ENCODE measurements at places on chromosomes 12 and 14.

DNA sequence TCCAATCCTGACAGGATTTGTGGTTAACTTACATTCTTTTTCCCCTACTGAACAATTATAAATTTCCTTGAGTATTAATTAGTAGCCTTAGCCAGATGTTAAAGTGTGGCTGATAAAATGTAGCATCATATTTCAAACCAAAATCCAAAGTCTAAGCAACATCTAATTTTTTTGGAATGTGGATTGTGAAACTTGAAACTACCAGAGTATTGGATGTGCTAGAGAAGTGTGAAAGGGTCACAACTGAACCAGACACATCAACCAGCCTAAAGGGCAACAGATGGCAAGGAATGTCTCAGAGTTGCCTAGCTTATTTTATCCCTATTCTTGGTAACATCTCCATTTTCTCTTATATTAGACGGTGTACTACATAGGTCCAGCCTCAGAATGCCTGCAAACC is 153.1 kb upstream of the DCN start:
- DNase-seq, result no peak

DNA sequence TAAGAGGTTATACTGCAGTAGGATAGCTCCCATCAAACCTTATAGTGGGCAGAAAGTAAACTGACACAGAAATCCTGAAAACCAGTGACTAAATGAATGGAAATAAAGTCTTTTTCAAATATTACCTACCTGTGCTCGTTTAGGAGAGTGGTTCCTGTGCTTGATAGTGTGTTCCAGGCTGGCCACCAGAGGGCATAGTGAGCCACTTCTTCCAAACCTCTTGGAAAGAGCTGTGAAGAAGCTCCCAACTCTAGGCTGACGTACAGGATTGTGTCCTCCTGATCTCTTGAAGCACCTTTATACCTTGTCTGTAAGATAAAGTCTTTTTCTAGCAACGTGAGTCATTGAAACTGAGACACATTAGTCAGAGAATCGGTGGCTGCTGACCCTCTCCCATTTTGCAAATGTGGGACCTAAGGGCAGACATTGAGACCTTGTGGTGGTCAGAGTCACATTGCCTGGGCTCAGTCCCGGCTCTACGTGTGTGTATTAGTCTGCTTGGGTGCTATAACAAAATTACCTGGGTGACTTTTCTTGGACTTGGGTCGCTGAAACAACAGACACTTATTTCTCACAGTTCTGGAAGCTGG is 17.6 kb downstream of the TDP1 start:
- DNase-seq, result peak; percentile 69

- DNase-seq, result no peak
Measured at GRCh38 chr14:22303589-22304195, 285.3 kb downstream of the DAD1 start.

- DNase-seq, result peak; percentile 24
Measured at GRCh38 chr12:90299121-90299520, 590.5 kb upstream of the ATP2B1 start.

GRCh38 chr12:177980-178828 is 35.8 kb downstream of the SLC6A12 start:
- no peak for DNase-seq

GRCh38 chr12:52713960-52714886 is 10.9 kb upstream of the KRT77 start:
- no peak for DNase-seq

GRCh38 chr12:31895449-31896150 is 63.6 kb upstream of the RESF1 start:
- no peak for DNase-seq

GRCh38 chr12:78324234-78324633 is 493.5 kb downstream of the NAV3 start:
- no peak for DNase-seq

- no peak for DNase-seq
Measured at GRCh38 chr14:100736269-100737180, 9.8 kb downstream of the DLK1 start.

GRCh38 chr12:19018302-19018970 is 111.1 kb upstream of the PLEKHA5 start:
- no peak for DNase-seq

GRCh38 chr12:29743801-29744200 is 39.9 kb downstream of the TMTC1 start:
- peak; percentile 89 for DNase-seq

GRCh38 chr12:44863867-44864266 is 12.2 kb downstream of the NELL2 start:
- no peak for DNase-seq

- no peak for DNase-seq
Measured at GRCh38 chr14:60652674-60653651, 3.7 kb upstream of the SIX1 start.

DNA sequence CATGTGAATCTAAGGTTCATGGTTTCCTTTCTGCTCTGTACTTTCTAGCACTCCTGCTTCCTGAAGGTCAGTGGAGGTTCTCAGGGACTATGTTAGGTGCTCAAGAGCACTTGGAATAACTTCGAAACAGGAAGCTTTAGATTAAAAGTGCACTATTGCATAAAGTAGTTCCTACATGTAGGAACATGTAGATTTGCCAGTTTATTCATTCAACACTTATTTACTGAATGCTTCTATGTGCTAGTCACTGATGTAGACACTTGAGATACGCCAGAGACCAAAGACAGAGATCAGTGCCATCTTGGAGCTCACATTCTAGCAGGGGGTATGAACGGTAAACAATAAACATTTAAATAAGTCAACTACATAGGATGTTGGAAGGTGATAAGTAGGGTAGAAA is 87.7 kb downstream of the DHRS2 start:
- no peak for DNase-seq

GRCh38 chr12:14716848-14717444 is 20.5 kb upstream of the GUCY2C start:
- peak; percentile 61 for DNase-seq

- peak; percentile 82 for DNase-seq
Measured at GRCh38 chr12:66144791-66145754, 14.5 kb upstream of the LLPH start.

DNA sequence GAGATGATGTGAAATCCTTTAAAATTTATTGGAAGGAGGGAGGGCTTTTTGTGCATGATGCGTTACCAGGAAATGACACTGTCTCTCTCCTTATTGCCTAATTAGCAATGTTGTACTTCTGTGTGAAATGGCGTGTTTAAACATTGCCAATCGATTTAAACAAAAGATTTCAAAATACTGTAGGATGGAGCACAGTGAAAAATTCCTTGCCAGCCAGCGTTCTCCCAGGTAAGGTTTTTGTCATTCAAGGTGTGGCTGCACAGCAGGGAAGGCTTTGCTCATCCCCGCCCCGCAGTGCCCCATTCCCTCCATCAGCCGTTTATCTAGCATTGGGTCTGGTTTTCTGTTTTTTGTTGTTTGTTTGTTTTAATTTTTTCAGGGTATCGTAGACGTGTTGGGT is 137.3 kb downstream of the CACNA1C start:
- DNase-seq, result no peak

GRCh38 chr14:100116134-100116533 is 43.3 kb downstream of the DEGS2 start:
- DNase-seq, result no peak

DNA sequence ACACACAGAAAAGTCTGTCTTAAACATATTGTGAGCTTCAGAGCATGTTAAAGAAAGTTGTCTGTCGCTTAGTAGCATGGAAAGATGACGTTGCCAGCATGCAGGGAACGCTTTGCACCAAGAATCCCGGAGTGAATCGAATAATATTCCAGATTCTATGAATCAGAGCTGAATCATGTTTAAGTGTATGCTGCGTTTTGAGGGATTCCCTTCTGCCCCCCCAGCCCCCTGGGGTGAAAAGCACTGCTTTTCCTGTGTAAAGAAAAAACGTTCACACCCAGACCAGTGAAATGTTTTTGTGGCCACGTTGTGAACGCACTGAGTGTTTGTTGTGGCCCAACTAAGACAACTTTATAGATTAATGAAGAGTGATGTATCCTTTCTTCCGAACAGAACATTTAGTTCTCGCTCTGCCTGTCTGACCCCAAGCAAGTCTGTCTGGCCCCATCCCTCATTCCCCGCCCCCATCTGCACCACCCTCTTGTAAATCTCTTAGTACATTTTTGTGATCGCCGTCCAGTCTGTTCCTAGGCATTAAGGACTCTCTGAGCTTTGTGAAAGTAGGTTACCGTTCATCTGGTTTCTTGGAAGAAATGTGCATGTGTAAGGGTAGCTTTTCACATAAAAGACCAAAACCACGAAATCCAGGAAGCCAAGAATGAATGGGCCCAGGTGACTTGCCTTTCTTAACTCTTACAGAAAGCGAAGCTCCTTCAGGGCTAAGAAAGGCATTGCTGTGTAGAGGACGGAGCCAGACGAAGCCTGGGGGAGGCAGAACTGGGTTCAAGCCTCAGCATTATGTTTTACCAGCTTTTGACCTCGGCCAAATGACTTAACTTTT is 103.0 kb downstream of the SAMD4A start:
- no peak for DNase-seq

DNA sequence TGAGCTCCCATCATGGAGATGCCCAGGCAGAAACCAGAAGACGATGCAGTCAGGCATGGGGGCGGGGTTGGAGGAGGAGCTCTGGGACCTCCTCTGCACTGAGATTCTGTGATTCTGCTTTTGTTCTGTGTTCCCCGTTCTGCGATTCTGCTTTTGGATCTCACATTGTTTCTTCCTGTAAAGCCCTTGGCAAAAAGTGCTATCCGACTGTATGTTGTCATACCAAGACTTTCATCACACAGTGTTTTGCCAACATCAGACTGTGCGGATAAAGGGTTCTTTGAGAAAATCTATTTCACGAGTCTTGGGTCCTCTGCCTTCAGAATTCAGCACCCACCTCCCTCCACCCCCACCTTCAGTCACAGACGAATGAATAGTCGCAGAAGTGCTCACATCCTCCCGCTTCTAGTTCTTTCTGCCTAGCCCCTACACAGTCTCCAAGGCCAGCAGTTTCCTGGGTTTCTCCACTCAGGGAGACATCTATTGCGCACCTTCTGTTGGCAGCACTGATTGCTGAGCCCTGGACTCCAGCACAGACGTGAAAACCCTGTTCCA is 24.7 kb upstream of the PWP1 start:
- DNase-seq, result peak; percentile 55

- no peak for DNase-seq
Measured at GRCh38 chr12:87794854-87795253, 234.3 kb downstream of the C12orf50 start.

- no peak for DNase-seq
Measured at GRCh38 chr12:5581019-5581418, 149.1 kb downstream of the NTF3 start.

DNA sequence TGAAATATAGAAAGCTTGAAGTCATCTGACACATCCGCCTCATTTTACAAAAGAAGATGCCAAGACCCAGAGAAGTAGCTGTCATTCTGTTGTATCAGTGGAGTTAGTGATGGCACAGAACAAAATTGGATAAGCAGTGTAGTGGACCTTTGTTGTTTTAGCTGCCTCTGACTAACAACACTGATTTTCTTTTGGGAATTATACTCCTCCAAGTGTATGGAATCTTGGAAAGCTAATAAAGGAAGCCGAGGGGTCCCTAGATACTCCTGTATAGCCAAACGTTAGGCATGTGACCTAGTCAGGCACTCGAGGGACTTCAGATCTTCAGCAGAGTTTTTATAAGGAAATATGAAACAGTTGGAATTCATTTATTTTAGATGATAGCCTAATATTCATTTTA is 94.5 kb downstream of the OTOGL start:
- DNase-seq, result no peak

GRCh38 chr14:100816286-100816949 is 9.5 kb upstream of the MEG3 start:
- DNase-seq, result no peak

GRCh38 chr12:3882896-3883564 is 9.8 kb upstream of the PARP11 start:
- no peak for DNase-seq

- DNase-seq, result peak; percentile 44
Measured at GRCh38 chr12:55041345-55042055, 21.7 kb downstream of the NEUROD4 start.

DNA sequence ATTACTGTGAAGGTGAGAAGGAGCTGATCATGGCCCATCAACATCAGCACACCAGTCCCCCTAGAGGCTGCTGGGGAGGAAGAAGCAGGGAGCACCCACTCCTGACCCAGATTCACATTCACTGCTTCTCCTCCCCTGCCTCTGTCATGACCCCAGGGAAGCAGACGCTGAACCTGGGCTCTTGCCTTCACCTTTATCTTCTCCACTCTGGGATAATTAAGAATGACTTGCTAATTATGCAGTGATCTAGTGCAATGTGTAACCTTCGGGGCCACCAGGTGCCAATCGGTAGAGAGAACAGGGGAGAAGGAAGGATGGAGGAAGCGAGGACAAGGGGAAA is 44.4 kb upstream of the IQSEC3 start:
- no peak for DNase-seq

DNA sequence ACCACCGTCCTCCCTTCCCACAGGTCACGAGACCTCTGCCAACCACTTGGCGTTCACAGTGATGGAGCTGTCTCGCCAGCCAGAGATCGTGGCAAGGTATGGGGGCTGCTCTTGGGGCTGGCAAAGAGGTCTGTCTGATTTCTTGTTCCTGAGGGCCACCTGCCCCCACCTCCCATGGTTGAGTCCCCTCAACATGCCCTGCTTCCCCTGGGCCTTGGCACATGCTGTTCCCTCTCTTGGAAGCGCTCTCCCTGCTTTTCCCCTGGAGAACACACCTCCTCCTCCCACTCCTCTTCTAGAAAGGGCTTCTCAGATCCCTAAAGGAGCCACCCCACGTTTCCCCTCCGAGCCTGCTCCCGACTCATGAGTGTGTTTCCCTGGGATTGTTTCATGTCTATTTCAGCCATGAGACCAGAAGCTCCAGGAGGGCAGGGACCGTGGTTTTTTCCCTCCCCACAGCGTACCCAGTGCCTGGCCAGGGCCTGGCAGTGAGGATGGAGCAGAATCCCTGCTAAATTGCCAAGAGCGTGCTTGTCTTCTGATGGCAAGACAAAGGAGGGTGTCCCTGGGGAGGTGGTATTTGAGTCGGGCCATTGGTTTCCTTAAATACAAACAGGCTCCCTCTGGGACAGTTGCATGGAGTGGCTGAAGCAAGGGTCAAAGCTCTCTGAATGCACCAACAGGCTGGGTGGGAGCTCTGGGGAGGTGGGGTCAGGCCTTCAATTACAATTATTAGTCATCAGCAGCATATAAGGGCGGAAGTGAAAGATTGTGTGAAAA is 34.1 kb downstream of the CYP46A1 start:
- DNase-seq, result no peak

- peak; percentile 11 for DNase-seq
Measured at GRCh38 chr14:102479777-102480176, 29.8 kb downstream of the ANKRD9 start.

GRCh38 chr12:122891661-122892525 is 4.0 kb downstream of the VPS37B start:
- peak; percentile 80 for DNase-seq

GRCh38 chr12:27015730-27016076 is 1.5 kb upstream of the TM7SF3 start:
- peak; percentile 66 for DNase-seq

GRCh38 chr12:11879306-11879705 is 191.4 kb upstream of the BCL2L14 start:
- no peak for DNase-seq

Data from inflammatory macrophage treated with lipopolysaccharide for 4 hours (primary cell).